ENCODE measurements at places on chromosomes 6 and 20. TPM values are rescaled to one million over a fixed set of nuclear protein-coding genes. Genes with fewer than 3 reads are reported as not detected.
A peak's percentile ranks its signal among the peaks of the same experiment; 100 is the strongest.

DNA sequence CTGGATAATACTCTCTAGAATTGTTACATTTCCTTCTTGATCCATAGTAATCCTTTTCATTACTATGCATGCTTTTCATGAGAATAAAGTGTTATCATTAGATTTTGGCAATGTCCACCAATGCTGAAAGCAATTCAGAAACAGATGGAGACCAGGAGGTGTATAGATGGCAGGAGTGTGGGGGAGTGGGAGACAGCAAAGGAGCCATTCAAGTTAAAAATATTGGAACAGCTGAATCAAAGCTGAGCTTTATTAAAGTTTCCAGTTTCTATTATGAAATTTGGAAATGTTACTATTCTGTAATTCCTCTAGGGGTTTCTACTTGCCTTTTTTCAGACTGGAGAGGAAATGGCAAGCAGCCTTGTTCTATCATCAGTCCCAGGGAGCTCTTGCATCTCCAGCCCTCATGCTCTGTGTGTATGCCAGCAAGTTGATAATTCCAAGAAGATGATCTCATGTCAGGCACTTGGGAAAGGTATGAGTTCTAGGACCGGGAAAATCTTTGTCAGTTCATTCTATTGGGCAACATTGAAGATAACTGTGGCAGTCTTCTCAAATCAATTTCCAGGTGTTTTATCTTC lies 228.0 kb downstream of the CD109 start:
- no peak overlapping the region for H3K4me3 ChIP-seq
- H3K36me3 ChIP-seq: no peaks in the 10 kb centered on the region
- H3K27me3 ChIP-seq: no peaks in the 10 kb centered on the region
- DNase-seq: no peak

DNA sequence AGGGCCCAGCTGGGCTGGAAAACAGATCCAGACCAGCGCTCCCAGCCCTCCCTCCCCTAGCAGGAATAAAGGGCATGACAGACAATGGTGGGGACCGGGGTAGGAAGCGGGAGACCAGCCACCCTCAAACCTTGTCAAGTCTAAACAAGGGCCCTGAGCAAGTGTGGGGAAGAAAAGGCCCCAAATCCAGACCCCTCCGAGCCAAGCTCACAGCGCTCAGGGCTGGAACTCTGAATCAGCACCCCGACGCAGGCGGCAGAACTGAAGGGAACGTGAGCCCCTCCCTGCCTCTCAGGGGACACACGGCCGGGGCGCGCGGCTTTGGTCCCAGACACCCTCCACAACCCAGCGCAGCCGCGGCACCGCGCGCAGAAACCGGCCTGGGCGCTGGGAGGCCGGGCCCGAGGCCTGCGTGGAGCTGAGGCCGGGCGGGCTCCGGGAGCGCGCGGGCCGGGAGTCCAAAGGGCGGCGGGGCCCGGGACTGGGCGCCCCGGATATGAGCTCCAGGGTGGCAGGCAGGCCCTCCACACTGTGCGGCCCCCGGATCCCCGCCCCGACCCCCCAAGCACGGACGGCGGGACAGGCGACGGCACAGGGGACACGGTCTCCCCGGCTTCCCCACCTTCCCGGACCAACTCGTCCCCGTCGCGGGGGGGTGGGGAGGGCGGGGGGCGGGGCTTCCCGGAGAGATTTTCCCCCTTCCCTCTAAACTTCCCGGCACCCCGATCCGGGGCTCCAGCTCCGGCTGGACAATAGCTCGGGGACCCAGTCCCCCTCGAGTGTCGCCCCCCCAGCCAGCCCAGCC lies 641 bp downstream of the TEAD3 start:
- no peak for DNase-seq
- peaks cover 67% of the 10 kb centered on the region for H3K4me1 ChIP-seq
- no peaks in the 10 kb centered on the region for H3K27me3 ChIP-seq
- H3K4me3 ChIP-seq: peak overlapping the region; percentile 95
- H3K27ac ChIP-seq: peak overlapping the region; percentile 92

GRCh38 chr6:2196079-2196679 lies 49.2 kb downstream of the GMDS start:
- no peak overlapping the region for H3K4me3 ChIP-seq
- DNase-seq: no peak
- no peaks in the 10 kb centered on the region for H3K27me3 ChIP-seq
- H3K4me1 ChIP-seq: no peaks in the 10 kb centered on the region
- no peak overlapping the region for H3K27ac ChIP-seq

- no peaks in the 10 kb centered on the region for H3K27me3 ChIP-seq
- H3K4me1 ChIP-seq: no peaks in the 10 kb centered on the region
- DNase-seq: no peak
- no peak overlapping the region for H3K27ac ChIP-seq
- H3K4me3 ChIP-seq: no peak overlapping the region
- peaks cover 42% of the 10 kb centered on the region for H3K36me3 ChIP-seq
Observed at GRCh38 chr20:32449890-32450401, 91.8 kb downstream of the ASXL1 start.

DNA sequence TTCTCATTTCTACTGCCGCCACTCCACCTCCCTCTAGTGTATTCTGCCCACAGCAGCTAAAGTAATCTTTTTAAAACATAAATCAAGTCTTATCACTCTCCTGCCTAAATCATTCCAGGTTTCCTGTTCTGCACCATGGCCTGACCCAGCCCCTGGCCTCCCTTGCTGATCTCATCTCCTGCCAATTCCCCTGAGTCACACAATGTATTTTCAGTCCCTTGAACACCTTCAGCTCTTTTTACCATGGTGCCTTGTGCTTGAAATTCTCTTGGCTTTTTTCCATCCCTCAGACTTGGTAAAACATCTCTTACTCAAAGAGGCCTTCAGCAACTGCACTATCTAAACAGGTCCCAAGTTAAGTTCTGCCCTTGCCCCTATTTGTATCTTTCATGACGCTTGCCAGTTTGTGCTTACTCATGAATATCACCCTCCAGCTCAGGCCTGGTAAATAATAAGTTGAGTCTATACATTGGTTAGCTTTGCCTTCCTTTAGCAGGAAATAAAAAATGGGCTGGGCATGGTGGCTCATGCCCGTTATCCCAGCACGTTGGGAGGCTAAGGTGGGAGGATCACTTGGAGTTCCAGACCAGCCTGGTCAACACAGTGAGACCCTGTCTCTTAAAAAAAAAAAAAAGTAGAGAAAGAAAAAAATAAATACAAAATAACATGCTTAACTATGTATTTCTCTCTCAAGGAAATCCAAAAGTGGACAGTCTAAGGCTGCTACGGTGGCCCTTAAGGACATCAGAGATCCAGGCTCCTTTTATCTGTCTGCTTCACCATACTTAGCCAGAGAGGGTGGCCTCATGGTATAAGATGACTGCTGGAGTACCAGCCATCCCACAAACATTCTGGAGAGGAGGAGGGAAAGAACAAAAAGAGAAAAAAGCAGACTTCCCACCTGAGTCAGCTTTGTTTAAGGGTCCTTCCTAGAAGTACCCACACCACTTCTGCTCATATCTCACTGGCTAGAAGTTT lies 62.2 kb downstream of the ARFGEF2 start:
- H3K4me3 ChIP-seq: no peak overlapping the region
- no peak for DNase-seq
- peak overlapping the region; percentile 56 for H3K27ac ChIP-seq
- no peaks in the 10 kb centered on the region for H3K4me1 ChIP-seq
- no peaks in the 10 kb centered on the region for H3K27me3 ChIP-seq

- H3K27ac ChIP-seq: no peak overlapping the region
- H3K4me3 ChIP-seq: no peak overlapping the region
- no peak for DNase-seq
- H3K36me3 ChIP-seq: no peaks in the 10 kb centered on the region
- no peaks in the 10 kb centered on the region for H3K4me1 ChIP-seq
Observed at GRCh38 chr6:94175465-94175864, 756.1 kb upstream of the EPHA7 start.

DNA sequence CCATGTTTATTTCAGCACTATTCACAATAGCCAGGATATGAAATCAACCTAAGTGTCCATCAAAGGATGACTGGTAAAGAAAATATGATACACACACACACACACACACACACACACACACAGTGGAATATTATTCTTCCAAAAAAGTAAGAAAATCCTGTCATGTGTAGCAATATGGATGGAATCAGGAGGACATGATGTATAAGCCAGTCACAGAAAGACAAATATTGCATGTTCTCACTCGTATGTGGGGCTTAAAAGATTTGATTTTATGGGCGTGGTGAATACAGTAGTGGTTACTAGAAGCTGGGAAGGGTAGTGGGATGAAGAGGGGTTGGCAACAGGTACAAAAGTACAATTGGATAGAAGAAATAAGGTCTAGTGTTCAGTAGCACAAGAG lies 207.0 kb upstream of the PRDM1 start:
- H3K4me1 ChIP-seq: no peaks in the 10 kb centered on the region
- DNase-seq: no peak
- no peaks in the 10 kb centered on the region for H3K36me3 ChIP-seq
- no peaks in the 10 kb centered on the region for H3K27me3 ChIP-seq

The BEND3 gene
- total RNA-seq: 0.56 TPM

The FAXC gene
- total RNA-seq: not detected

The GRM4 gene
- total RNA-seq: not detected
